ENCODE measurements at places on chromosomes 13 and 19.
A peak's percentile ranks its signal among the peaks of the same experiment; 100 is the strongest.

DNA sequence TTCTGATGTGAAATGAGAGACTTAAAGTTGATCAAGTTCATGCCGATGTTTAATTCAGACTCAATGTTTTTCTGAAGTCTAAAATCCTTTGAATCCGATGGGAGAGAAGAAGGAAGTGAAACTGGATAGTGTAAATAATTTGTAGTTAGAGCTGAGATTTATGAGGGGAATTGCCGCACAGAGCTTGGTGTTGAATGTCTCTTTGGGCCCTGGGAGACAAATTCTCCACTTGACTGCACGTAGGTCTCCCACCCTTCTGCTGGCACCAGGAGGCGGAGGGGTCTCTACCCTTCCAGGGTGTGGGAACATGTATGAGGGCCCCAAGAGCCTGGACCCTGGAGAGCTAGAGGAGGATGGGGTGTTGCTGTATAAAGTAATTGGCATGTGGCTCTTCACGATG lies 140.8 kb upstream of the SERP2 start:
- no peak for DNase-seq

GRCh38 chr13:113417008-113417751 lies 36.1 kb downstream of the ADPRHL1 start:
- DNase-seq, result no peak

DNA sequence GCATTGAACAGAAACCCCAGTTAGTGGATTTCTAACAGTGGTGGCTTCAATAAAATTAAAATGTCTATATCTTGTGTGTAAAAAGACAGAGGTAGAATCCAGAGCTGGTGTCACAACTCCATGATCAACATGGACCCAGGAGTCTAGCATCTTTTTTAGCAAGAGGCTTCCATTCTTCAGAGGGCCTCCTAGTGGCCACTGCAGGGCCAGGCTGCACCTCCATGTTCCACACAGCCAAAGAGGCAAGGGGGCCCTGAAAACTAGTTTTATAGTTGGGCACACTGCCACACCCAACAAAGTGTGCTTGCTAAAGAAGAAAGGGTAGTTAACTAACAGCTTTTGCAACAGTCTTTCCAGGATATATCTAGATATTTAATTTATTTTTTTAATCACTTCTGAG lies 12.9 kb downstream of the N4BP2L1 start:
- no peak for DNase-seq

DNA sequence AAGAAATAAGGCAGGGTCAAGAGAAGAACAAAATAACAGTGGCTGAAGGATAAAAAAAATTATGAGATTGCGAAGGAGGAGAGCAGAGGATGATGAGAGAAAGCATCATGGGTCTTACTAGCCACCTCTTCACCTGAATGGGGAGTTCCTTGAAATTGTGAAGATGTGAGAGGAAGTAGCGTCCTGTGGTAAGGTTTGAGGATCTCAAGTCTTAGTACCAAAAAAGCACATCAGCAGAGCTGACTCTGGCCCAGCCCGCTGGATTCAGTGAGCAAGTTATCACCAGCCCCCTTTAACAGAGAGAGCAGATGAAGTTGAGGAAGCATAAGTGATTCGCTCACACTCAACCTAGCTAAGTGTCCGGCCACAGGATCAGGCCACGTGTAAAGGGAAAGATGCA lies 61.8 kb downstream of the RXFP2 start:
- DNase-seq, result no peak

GRCh38 chr19:48551437-48552302 lies at the start of gene SULT2B1:
TSS of gene SULT2B1 (plus strand) at chr19:48552172. CDS start at chr19:48552253, 81 bp downstream.
- DNase-seq, result peak; percentile 93

- no peak for DNase-seq
Measured at GRCh38 chr13:24627946-24628345, 52.3 kb upstream of the ATP12A start.

GRCh38 chr13:79018166-79018565 lies 359.2 kb upstream of the OBI1 start:
- DNase-seq, result no peak

DNA sequence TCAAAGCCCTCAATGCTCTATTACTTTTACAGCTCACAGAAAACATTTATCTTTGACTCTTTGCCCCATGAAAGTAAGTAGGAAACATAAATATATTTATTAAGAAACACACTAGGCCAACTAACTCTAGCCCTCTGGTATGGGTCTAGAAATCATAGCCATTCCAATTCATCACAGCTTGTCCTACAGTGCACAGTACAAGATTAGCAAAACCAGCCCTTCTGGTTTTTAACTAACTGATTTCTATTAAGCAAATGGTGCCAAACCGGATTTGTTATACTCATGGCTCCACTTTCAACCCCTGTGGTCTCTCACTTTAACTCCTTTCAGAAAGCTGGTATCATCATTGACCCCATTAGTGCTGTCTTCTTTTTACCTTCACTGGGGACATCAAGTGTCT lies 5.6 kb upstream of the LRRC63 start:
- no peak for DNase-seq

DNA sequence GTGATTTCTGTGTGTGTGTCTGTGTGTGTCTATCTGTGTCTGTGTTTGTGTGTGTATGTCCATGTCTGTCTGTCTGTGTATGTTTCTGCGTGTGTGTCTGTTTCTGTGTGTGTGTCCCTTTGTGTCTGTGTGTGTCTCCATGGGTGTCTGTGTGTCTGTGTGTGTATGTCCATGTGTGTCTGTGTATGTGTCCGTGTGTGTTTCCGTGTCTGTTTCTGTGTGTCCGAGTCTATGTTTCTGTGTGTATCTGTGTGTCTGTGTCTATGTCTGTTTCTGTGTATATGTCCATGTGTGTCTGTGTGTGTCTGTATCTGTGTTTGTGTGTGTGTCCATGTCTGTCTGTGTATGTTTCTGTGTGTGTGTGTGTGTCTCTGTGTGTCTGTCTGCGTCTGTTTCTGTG lies 276.3 kb upstream of the SOX1 start:
- DNase-seq, result no peak
